ENCODE measurements at places on chromosomes 4 and X. TPM values are rescaled to one million over a fixed set of nuclear protein-coding genes. Genes with fewer than 3 reads are reported as not detected.

GRCh38 chrX:7088968-7089615 lies 58.4 kb upstream of the STS start:
- peaks cover 27% of the 10 kb centered on the region for H3K4me1 ChIP-seq
- H3K4me3 ChIP-seq: no peak overlapping the region
- H3K27ac ChIP-seq: no peak overlapping the region
- H3K36me3 ChIP-seq: no peaks in the 10 kb centered on the region
- DNase-seq: no peak

Gene KIF4A
- 0.20 TPM for total RNA-seq

DNA sequence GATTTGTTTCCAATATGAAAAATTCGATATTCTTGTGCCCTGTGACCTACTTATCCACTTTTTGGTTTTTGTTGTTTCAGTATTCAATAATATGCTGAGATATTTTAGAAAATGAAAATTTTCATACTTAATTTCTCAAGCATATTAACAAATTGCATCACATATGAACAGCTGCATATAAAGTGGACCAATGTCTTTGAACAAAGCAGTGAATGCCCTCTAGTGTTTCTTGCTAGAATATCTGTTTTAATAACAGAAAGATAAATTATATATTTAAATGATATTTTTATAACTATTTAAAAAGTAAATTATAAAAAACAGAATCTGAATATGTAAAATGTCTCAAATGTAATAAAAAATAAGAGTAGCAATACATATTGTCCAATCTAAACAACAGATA lies 31.7 kb upstream of the INTU start:
- no peak overlapping the region for H3K4me3 ChIP-seq
- H3K27ac ChIP-seq: no peak overlapping the region
- no peaks in the 10 kb centered on the region for H3K36me3 ChIP-seq
- H3K4me1 ChIP-seq: no peaks in the 10 kb centered on the region
- peaks cover 7% of the 10 kb centered on the region for H3K27me3 ChIP-seq

DNA sequence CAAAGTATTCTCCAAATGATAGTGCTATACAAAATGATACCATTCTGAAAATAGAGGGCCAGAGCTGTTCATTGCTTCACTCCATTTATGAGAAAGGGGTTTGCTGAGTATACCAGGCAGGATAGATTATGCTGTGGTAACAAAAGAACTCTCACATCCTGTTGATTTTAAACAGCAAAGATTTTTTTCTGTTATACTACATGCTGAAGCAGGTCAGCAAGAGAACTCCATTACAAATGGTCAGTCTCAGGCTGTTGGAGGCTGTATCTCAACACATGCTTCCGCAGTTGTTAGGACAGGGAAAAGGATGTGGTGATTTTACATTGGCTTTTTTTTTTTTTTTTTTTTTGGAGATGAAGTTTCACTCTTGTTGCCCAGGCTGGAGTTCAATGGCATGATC lies 13.7 kb upstream of the KLHL5 start:
- no peak overlapping the region for H3K4me3 ChIP-seq
- H3K27me3 ChIP-seq: no peaks in the 10 kb centered on the region
- no peaks in the 10 kb centered on the region for H3K36me3 ChIP-seq
- H3K4me1 ChIP-seq: peaks cover 39% of the 10 kb centered on the region
- H3K27ac ChIP-seq: peak overlapping the region; percentile 10

Gene NUP62CL
- total RNA-seq: 0.47 TPM

- no peak for DNase-seq
- H3K27ac ChIP-seq: no peak overlapping the region
- no peaks in the 10 kb centered on the region for H3K4me1 ChIP-seq
- H3K4me3 ChIP-seq: no peak overlapping the region
Measured at GRCh38 chr4:143587703-143588102, 74.2 kb downstream of the SMARCA5 start.

GRCh38 chr4:149999485-150000074 lies 78.7 kb upstream of the DCLK2 start:
- H3K27me3 ChIP-seq: no peaks in the 10 kb centered on the region
- no peak overlapping the region for H3K27ac ChIP-seq
- H3K36me3 ChIP-seq: no peaks in the 10 kb centered on the region

Data from heart right ventricle (tissue), 16 donors.